NCI-H345 (cell line): ENCODE measurements at places on chromosomes 4 and X.

GRCh38 chrX:109623997-109624396 lies 975 bp downstream of the KCNE5 start:
- no peak for DNase-seq

DNA sequence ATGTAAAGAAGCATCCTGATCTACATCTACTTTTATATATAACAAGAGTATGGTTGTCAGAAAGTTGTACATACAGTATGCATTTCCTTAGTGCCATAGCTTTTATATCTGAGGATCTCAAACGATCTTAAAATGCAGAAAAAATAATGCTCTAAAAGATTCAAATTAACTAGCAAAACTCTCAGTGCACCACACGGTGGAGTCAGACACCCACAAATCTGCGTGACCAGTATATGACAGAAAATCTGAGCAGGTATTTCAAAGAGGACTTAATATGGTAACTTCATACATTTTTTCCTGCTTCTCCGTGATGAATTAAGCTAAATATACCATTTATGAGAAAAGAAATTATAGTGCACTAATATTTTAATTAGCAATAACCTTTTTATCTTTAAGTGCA lies 803.0 kb downstream of the DMD start:
- DNase-seq = no peak

DNA sequence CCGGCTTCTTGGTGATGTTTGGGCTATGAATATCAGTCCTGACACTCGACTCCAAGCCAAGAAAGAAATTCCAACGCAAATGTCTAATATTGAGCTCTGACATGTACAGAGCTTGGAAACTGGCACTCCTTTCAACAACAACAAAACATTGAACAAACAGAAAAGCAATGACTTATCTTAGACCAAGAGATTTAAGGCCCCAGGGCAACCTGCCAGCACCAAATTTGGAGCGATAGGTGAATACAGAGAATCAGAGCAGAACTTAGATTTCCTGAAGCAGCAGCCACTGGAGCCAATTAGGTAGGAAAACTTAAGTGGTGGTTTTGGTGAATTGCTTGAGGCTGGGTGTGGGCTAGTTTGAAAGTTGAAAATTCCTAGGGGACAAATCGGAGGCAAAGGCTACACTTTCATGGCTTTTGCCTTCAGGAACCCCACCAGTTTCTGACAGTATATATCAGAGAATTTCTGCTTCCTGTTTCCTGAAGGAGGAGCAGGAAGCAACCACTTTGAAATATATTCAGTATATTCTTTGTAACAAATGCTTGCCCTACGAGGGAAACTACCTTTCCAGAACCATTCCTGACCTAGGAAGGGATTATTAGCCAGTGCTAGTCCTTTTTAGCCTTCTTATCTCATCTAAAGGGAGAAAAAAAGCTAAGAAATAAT lies 10.1 kb upstream of the FMR1 start:
- no peak for DNase-seq

DNA sequence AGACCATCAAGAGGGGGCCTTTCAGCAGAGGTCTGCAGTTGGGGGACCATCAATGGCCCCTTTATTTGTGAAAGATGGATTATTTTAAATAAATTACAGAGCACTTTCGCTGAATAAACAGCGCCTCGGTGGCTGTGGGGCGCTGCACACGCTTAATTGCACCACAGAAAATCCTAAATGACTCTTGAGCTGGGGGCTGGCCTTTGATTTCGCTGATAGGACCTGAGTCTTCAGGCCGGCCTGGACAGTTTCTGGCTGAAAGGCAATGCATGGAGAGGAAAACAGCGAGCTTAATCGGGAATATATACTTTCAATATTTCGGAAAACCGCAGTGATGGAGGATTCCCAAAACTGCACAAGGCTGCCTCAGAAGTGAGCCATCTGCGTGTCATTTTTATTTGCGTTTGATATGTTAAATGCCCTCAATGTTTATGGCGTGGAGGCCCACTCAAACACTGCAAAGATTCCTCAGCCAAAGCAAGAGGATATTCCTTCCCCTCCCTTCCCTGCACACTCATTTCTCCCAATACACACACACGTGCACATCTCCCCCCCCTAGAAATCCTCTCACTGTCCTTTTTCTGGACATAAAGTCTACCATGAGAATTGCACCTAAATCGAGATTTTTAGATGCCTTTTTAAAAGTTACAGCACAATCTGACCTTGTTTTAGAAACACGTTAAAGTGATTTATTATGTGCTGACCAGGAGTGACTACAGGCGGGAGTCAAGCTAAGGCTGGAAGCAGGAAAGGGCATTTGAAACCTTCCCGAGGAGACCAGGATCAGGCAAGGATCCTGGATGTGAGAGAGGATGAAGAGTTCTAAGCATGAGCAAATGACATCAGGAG lies 340.7 kb downstream of the RAB28 start:
- DNase-seq = no peak

DNA sequence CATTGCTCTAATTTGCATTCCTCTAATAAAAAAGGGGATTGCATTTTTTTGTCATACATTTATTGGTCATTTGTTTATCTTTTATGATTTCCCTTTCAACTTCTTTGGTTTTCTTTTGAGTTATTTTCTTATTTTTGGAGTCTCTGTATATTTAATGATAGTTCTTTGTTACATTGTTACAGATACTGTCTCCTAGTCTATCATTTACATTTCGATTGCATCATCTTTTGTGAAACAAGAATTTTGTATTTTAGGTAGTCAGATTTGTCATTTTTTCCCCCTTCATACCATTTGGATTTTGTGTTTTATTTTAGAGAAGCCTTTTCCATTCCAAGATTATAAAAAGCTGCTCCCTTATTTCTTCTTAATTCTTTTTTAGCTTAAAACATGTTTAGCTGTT lies 37.1 kb downstream of the SNX25 start:
- no peak for DNase-seq

- DNase-seq = no peak
Observed at GRCh38 chr4:184699941-184700340, 34.0 kb downstream of the CENPU start.

- DNase-seq = no peak
Observed at GRCh38 chr4:142558851-142559250, 287.2 kb downstream of the INPP4B start.
